ENCODE measurements at places on chromosomes 4 and X.

DNA sequence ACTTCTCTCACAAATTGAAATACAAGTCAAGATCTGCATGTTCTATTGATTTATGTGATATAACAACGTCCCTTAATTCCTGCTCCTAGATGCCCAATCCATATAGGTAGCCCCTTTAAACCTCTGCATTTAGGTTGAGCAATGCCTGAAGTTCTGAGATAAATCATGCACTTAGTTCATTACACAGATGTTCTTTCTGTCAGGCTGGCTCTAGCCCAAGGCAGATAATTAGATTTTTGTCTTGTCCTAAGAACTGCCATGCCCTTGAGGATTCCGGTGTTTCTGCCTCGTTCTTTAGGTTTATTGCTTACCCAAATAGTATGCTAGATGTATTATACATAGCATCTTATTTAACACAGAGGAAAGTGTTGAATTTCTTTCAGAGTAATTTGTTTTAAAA, 143.1 kb downstream of the TRAM1L1 start:
- no peak for DNase-seq

DNA sequence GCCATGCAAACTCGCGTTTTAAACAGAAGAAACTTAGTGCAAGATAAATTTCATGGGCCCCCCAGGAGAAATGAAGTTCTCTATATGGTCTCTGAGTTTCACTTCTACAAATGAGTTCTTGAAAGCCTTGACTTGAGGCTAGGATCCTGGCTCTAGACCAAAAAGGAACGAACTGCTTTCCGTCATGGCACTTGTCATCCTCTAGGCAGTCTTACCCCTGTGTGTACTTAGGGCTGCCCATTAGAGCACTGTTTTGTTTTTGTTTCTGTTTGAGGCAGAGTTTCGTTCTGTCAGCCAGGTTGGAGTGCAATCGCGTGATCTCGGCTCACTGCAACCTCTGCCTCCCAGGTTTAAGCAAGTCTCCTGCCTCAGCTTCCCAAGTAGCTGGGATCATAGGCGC, 29.0 kb downstream of the RNF4 start:
- DNase-seq = no peak

GRCh38 chr4:175927121-175927520, 115.1 kb upstream of the GPM6A start:
- DNase-seq = no peak

GRCh38 chr4:56127716-56128115, 179.0 kb downstream of the CEP135 start:
- DNase-seq = no peak

- no peak for DNase-seq
Measured at GRCh38 chr4:10461850-10462400, 4.7 kb upstream of the ZNF518B start.

DNA sequence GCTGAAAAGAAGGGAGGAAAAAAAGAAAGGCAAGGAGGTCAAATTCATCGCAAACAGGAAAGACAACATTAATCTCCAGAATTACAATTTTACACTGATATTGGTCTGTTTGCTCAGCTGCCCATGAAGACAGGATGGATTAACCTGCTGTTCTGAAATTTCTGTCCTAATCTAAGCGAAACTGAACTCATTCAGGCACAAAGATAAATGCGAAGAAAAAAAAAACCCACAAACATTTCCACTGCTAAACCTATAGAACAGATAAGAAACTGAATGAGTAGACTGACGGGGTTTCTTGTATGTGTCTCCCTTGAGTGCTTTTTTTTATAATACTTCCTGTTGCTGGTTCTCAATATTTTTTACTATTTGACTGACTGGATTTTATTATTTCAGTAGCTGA, 251.8 kb upstream of the FTHL17 start:
- no peak for DNase-seq

GRCh38 chr4:88138561-88138960, 19.9 kb downstream of the ABCG2 start:
- no peak for DNase-seq

GRCh38 chr4:174429701-174430410, 92.4 kb downstream of the HPGD start:
- DNase-seq = no peak

DNA sequence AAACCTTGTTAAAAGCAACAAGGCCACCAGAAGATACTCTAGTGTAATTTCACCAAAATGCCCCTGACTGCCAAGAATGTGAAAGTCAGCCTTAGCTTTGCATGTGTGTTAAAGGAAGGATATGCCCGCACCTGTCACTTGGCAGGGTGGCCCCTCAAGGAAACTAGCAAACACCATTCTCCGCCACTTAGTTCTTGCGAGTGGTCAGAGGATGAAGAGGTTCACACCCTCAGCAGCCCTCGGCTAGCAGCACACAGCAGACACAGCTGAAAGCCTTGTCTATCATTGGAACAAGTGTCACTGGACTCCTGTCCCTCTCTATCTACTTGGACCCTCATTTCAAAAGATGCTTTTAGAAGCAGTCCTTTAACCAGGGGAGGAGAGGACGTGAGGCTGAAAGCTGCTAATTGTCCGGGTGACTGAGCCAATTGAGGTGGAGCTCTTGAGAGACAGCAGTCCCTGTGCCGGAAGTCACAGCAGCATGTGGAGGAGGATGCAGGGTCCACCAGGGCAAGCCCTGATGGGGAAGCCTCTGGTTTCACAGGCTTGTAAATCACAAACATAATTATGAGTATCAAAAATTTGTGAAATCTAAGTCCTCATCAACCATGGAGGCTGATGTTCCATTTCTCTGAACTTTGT, 18.0 kb downstream of the HHIP start:
- DNase-seq = no peak

Measured in stimulated activated CD4-positive, alpha-beta T cell treated with anti-CD3 and anti-CD28 coated beads, Interleukin-12 subunit alpha, Interleukin-12 subunit beta, amount 100 ng/mL, for 48 hours (primary cell).